LHCN-M2 (cell line): ENCODE measurements at places on chromosomes 3 and 15.

DNA sequence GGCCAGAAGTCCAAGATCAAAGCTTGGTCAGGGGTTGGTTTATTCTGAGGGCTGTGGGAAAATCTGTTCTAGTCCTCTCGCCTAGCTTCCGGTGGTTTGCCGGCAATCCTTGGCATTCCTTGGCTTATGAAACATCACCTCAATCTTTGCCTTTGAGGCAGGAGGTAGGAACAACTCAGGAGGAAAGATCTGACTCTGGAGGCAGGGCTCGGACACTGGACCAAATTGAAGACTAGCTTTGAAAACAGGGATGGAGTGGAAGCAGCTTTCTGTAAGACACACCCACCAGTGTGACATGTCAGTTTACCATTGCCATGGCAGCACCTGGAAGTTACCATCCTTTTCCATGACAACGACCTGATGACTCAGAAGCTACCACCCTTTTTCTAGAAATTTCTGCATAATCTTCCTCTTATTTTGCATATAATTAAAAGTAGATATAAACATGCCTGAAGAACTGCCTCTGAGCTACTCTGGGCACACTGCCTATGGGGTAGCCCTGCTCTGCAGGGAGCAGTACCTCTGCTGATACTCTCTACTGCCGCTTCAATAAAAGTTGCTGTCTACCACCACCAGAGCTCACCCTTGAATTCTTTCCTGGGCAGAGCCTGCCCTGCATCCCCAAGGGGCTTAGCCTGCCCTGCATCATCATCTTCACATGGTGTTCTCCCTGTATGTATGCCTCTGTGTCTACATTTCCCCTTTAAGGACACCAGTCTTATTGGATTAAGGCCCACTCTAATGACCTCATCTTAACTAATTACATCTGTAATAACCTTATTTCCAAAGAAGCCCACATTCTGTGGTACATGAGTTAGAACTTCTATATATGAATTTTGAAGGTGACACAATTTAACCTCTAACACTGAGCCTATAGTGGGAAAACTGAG is 38.3 kb upstream of the TM4SF4 start:
- DNase-seq: peak; percentile 34

- DNase-seq: no peak
Measured at GRCh38 chr3:131744765-131745164, 242.0 kb upstream of the MRPL3 start.

- peak; percentile 13 for DNase-seq
Measured at GRCh38 chr3:185460719-185461350, 38.0 kb downstream of the TMEM41A start.

- DNase-seq: no peak
Measured at GRCh38 chr3:30004481-30004880, 601.9 kb upstream of the TGFBR2 start.

- DNase-seq: peak; percentile 30
Measured at GRCh38 chr15:72585476-72586058, 68.9 kb upstream of the GOLGA6B start.

GRCh38 chr15:59150185-59150584 is 45.2 kb downstream of the CCNB2 start:
- no peak for DNase-seq

DNA sequence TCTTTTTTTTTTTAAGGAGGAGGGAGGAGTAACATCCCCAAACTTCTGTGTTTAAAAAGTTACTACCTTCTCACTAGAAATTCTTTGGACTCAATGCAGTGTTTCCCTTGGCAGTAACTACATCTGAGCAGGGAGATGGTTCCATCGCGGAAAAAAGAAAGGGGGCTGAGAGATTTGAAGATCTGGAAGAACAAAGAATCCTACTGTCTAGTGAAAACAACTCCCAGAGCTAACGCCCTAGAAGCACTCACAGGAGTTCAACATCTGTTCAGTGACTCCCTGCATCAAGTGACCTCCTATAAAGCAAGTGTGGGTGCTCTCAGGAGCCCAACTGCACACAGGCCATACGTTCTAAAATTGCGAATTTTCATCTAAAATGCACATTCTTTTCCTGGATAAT is 66.8 kb upstream of the PXYLP1 start:
- no peak for DNase-seq

GRCh38 chr3:170154084-170154483 is 27.4 kb downstream of the PHC3 start:
- DNase-seq: peak; percentile 67

GRCh38 chr3:69385723-69386555 is at the start of gene FRMD4B:
Gene FRMD4B, minus strand, starts transcription at chr3:69386088. Its CDS starts 99 bp downstream, at chr3:69385989.
- peak; percentile 64 for DNase-seq

- peak; percentile 41 for DNase-seq
Measured at GRCh38 chr3:127673191-127674100, 694 bp downstream of the ABTB1 start.

DNA sequence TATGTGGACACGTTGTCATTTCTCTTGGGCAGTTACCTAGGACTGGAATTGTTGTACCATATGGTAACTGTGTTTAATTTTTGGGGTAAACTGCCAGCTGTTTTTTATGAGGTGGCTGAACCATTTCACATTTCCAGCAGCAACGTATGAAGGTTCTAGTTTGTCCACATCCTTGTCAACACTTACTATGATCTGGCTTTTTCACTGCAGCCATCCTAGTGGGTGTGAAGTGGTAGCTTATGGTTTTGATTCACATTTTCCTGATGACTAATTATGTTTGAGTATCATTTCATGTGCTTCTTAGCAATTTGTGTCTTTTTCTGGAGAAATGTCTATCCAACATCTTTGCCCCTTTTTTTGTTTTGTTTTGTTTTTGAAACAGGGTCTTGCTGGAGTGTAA is 96.2 kb downstream of the VGLL4 start:
- no peak for DNase-seq

- DNase-seq: no peak
Measured at GRCh38 chr3:60698117-60698516, 553.1 kb downstream of the FHIT start.

DNA sequence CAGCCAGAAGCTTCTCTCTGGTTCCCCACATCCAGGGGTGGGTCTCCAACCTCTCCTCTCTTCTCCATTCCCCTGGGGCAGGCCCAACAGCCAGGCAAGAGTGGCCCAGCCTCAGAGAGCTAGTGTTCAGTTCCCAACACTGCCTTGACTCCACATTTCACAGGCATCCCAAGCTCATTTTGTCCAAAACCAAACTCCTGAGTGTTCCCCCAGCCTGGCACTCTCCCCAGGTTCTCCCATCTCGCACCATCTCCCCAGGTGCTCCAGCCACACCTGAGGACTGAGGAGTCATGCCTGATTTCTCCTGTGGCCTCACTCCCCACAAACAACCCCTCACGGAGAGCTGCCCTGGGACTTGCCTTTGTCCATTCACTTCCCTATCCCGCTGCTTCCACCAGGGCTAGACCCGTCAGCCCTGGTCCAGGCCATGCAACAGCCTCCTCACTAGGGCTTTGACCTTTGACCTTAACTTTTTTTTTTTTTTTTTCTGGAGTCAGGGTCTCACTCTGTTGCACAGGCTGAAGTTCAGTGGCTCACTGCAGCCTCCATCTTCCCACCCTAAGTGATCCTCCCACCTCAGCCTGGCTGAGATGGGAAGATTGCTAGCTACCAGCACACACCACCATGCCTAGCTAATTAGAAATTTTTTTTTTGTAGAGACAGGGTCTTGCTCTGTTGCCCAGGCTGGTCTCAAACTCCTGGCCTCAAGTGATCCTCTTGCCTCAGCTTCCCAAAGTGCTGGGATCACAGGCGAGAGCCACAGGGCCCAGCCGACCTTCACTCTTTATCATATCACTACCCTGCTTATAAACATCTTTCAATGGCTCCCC is 3.9 kb upstream of the CSK start:
- no peak for DNase-seq

DNA sequence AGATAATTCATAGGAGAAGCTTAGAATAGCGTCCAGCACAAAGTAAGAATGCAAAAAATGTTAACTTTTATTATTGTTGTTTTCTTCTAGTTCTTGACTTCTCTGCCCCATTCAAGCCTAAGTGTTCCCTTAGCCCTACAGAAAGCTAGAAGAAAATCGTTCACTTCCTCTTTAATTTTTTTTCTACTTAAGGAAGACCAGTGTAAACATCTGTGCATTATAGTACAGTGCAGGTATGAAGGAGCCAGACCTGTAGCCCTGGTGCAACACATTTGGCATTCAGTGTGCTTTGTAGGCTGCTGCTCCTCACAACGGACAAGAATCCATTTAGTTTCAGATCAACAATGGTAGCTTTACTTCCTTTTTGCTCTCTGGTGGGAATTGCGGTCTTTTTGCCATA is 127.8 kb upstream of the SLC7A14 start:
- no peak for DNase-seq

DNA sequence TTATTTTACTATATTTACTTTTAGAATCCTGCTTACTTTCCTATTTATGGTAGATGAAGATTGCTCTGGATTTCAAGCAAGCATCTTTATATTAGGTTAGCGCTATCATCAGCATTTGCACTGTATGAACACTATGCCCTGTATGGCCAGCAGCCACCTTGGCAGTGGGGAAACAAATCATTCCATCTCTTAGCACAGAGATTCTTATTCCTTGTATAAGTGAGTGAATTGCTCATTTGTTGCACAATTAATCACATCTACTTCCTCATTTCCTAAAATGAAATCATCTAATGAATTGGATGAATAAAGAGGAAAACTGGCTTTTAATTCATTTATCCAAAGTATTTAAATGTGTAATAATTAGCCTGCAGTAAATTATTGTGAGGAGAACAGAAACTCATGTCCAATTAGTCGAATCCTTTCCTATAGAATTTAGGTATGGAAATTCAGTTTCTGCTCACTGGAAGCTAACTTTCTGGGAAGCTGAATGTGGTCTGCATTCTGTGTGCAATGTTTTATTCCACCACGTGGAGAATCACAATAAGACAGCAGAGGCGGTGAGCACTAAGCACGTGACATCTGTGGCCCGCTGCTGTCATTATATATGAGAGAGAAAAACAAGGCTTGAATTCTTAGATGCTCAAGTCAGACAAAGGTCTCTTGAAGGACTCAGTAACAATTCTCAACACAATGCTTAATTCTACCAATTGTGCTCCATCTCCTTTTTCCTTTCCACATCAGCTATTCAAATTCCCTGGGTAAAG is 93.4 kb downstream of the PEX5L start:
- DNase-seq: no peak

- DNase-seq: no peak
Measured at GRCh38 chr3:153061938-153062528, 100.0 kb upstream of the RAP2B start.

DNA sequence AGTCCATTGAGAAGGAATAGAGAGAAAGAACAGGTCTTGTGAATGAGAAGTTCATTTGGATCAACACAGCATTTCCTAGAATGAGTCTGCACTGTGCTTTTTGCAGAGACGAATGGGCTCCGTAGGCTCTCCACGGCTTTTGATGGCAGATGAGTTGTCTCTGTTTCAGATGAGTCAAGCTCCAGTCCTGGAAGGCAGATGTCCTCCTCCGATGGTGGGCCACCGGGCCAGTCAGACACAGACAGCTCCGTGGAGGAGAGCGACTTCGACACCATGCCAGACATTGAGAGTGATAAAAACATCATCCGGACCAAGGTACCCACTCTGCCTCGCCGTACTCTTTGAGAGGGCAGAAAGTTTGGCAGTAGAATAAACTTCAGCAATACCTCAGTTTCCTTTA is 70.5 kb downstream of the SIDT1 start:
- no peak for DNase-seq

GRCh38 chr3:171778493-171778892 is 31.8 kb downstream of the PLD1 start:
- no peak for DNase-seq

DNA sequence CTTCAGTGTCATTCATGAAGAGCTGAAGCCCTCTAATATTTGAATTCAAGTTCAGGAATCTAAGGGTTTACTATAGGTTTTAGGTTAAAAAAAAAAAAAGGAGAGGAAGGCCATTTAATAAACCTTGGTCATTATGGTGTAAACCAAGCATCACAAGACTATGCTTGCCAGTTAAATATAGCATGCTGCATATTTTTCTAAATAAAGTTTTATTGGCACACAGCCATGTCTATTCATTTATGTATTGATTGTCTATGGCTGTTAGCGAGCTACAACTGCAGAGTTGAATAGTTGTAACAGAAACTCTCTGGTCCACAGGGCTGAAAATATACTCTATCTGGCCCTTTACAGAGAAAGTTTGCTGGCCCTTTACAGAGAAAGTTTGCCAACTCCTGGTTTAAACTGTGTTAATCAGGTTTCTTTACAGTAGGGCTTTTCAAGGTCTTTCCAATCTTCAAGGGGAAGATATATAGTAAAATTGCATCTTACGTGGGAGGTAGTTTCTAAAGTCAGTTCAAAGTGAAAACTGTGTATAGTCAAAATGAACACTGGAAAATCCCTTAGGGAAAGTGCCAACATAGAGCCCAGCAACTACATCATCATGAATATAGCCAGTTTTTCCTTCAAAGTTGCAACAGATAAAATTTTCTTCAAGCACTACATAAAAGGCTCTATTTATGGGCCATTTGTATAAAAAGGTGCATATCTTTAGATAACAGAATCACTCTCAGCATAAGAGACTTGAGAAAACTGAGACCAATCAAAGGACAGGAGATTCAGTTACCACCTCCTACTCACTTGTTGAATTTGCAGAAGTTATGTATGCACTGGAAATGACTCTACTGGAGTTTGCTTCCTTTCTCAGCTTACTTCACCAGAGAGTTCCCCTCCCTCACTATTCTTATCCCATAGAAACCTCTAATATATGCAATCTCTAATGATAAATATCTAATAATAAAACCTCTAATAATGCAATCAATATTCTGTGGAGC is 49.7 kb upstream of the FRMD4B start:
- no peak for DNase-seq

- DNase-seq: no peak
Measured at GRCh38 chr3:154164387-154164786, 43.2 kb downstream of the ARHGEF26 start.

DNA sequence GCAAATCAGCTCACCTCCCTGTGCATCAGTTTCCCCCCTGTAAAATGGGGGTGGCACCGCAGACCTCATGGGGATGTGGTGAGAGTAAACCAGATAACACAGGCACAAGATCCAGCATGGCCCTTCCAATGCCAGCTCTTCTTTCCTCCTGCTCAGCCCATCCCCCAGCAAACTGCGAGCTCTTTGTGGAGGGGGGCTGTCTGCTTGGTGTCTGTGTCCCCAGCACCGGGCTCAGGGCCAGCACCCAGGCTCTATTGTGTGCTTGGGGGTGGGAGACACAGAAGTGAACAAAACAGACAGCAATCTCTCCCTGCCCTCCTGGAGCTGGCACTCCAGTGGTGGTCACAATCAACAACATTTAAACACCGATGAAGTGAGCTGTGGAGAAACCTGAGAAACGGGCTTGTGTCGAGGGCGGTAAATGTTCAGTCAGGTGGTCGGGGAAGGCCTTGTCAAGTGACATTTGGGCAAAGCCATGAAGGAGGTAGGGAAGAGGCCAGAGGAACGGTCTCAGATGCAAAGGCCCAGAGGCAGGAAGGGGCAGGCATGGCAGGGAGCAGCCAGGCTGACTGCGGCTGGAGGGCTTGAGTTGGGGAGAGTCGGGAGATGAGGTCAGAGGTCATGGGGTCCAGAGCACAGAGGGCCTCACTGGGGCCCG is 28.4 kb downstream of the GRIP2 start:
- no peak for DNase-seq

GRCh38 chr15:99435113-99435695 is 130.6 kb upstream of the MEF2A start:
- no peak for DNase-seq
